Stimulated activated CD4-positive, alpha-beta T cell treated with anti-CD3 and anti-CD28 coated beads, Interleukin-1b, Interleukin-23, amount 100 ng/mL, for 1 hour (primary cell): ENCODE measurements at places on chromosomes 7 and 10.
A peak's percentile ranks its signal among the peaks of the same experiment; 100 is the strongest.

DNA sequence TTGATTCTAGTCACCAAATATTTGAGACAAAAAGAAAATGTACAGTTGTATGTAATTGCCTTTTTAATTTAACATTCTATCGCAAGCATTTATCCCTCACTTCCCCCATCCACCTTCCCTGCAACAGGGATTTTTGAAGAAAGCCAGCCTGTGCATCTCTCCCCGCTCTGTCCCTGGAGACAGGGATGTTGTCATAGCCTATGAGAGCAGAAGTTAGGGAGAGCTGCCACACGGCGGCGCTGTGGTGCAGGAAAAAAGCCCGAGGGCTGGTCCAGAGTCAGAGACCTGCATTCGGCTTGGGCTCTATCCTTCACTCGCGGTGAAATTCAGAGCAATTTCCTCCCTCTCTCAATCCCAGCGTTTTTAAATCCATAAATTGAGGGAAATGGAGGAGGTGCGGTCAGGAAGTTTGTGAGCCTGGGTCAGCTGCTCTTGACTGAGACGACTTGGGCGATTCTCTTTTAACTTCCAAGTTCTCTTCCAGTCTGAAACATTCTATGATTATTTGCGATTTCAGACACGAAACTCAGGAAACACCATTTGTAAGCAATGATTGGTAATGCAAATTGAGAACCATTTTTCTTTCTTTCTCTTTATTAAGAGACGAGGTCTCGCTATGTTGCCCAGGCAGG is 17.5 kb downstream of the HKDC1 start:
- DNase-seq, result peak; percentile 71

- no peak for DNase-seq
Observed at GRCh38 chr7:131753620-131754222, 197.3 kb upstream of the PODXL start.

- no peak for DNase-seq
Observed at GRCh38 chr7:133394369-133394768, 141.5 kb downstream of the EXOC4 start.

DNA sequence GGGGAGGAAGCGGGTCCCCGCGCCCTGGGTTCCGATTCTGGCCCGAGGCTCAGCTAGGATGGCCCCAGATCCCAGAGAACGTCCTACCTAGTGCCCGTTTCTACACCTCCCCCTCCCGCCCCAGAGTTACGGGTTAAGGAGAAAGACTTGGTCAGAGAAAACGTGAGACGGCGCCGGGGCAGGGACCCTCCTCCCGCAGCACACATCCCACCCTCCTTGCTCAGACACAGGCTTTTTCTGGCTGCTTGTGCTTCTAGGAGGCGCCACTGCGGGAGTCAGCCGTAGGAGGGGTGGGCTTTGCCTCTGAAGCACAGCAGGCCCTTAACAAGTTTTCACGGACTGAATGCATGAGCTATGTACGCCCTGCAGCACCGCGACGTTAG is 104.9 kb upstream of the LEP start:
- DNase-seq, result no peak

GRCh38 chr10:70197235-70197945 is 27.1 kb upstream of the SAR1A start:
- DNase-seq, result no peak

- DNase-seq, result no peak
Observed at GRCh38 chr7:113267271-113267670, 148.9 kb upstream of the SMIM30 start.

DNA sequence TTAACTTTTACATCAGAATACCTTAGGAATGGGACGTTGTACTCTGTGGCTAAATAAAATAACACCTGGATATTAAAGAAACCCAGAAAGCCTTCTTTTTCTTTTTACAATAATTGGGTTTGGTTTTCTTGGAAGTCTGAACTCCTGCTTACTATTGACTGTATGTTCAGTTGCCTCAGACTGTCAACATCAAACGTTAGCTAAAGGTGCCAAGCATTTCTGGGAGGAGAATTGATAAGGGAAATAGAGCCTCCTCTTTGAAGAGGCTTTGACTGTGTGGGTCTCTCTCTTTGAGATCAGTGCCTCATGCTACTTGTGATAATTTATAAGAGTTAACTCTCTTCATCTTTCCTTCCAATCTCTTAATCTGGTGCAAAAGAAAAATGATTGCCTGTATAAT is 224.7 kb upstream of the BMPER start:
- DNase-seq, result no peak

DNA sequence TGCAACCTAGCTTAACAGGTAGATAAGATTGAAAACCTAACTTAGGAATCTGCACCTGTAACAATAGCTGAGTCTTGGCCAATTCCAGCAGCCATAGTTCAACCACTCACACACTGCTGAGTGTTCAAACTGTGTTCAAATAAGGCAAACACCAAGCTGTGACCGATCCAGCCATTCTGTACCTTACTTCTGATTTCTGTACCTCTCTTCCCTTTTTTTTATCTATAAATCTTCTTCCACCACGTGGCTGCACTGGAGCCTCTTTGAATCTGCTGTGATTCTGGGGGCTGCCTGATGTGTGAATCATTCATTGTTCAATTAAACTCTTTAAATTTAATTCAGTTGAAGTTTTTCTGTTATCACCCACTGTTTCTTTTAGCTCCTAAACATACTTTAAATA is 15.7 kb upstream of the FOXL3 start:
- DNase-seq, result no peak

- no peak for DNase-seq
Observed at GRCh38 chr7:68407460-68407859, 1190.8 kb upstream of the AUTS2 start.

- DNase-seq, result no peak
Observed at GRCh38 chr7:7862393-7862792, 106.2 kb upstream of the GLCCI1 start.

GRCh38 chr7:48537561-48537960 is 366.3 kb downstream of the ABCA13 start:
- no peak for DNase-seq

- DNase-seq, result no peak
Observed at GRCh38 chr10:34664706-34665105, 150.4 kb downstream of the PARD3 start.
